GM03348 (cell line): ENCODE measurements at places on chromosomes 1 and 21.

DNA sequence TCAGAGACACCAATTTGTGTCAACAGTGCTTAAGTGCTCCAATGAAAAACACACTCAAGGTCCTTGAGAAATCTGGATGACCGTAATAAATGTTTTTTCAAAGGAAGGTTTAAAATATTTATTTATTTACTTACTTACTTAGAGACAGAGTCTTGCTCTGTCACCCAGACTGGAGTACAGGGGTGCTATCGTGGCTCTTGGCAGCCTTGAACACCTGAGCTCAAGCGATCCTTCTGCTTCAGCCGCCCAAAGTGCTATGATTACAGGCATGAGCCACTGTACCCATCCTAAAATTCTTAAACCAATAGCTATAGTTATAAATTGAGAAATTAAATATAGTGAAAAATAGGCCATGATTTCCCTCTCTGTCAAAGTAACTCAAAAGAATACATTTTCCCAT is 17.3 kb upstream of the ERICH3 start:
- no peak for DNase-seq

DNA sequence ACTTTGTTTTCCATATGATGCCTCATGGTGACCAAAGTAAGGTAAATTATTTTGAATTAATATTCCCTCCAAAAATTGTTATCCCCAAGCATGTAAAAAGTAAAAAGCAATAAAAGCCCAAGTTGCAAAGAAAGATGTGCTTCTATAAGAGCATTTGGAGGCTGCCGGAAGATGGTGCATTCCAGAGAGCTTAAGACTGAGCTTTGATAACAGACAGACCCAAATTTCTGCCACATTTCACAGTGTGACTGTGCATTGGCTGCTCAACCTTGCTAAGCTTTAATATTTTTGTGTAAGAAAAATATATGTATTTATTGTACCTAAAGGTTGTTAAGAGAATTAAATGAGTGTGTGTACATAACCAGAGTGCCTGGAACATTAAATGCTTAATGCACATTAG is 67.9 kb downstream of the CYYR1 start:
- DNase-seq = no peak

GRCh38 chr1:182348961-182349747 is 42.4 kb downstream of the GLUL start:
- DNase-seq = peak; percentile 35

GRCh38 chr1:60101516-60101915 is 27.9 kb upstream of the C1orf87 start:
- no peak for DNase-seq

DNA sequence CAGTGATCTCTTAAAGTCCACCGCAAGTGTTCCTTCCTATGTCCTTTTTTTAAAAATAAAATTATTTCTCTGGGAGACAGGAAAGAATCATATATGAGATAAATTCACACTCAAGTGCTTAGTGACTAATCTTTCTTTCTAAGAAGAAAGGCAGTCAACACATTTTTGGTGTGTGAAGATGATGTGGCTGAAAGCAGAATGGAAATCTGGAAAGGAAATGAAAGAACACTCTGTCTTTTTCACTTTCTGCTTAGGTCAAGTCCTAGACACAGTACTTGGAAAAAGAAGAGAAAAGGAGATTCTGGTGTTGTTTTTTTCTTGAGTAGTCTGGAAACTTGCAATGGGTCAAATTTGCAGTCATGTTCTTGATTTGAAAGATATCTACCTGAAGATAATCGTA is 45.5 kb upstream of the PRRX1 start:
- DNase-seq = peak; percentile 7

GRCh38 chr1:18572022-18572880 is 58.4 kb upstream of the PAX7 start:
- DNase-seq = no peak

GRCh38 chr1:18264450-18265039 is 156.9 kb downstream of the IGSF21 start:
- no peak for DNase-seq

- no peak for DNase-seq
These were observed 6.7 kb downstream of the ZNF648 start for GRCh38 chr1:182054698-182055326.

DNA sequence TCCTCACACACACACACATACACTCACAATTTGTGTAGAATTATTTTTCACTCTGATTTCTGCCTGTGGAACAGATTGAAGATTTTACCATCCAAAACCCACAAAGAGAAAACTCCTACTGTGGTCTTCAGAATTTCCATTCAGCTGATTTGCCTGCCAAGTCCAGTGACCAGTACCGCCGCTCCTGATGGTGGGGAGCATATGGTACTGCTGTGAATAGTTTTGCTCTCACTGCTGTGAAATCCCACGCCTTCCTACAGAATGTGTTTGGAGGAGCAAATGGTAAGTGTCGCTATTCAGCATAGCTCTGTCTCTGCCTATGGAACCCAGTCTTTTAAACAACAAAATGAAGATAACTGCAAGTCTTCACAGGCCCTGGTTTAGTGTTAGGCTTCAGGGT is 629.5 kb downstream of the LMO4 start:
- no peak for DNase-seq

- DNase-seq = no peak
These were observed 28.6 kb downstream of the TFB2M start for GRCh38 chr1:246537441-246537840.

GRCh38 chr1:179187043-179187442 is 42.4 kb downstream of the ABL2 start:
- DNase-seq = peak; percentile 30

- DNase-seq = peak; percentile 48
These were observed 248.6 kb downstream of the DNM3 start for GRCh38 chr1:172089768-172090510.

DNA sequence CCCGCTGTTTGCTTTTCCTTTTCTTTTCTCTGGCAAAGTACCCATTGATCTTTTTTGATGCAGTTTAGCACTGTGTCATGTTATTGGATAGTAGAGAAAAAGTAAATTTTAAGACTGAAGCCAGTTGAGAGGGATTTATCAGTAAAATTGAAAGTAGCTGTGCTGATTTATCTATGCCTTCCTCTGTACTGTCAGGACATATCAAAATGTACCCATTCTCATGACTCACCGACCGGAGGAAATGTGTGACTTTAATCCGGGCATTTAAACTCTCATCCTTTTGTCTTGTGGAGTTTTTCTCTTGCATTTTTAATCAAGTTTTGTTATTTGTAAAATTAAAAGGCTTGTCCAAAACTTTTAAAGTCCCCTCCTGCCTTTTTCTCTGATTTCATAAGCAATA is 276.6 kb upstream of the FMN2 start:
- no peak for DNase-seq
